ENCODE measurements at places on chromosomes 7 and 10.

DNA sequence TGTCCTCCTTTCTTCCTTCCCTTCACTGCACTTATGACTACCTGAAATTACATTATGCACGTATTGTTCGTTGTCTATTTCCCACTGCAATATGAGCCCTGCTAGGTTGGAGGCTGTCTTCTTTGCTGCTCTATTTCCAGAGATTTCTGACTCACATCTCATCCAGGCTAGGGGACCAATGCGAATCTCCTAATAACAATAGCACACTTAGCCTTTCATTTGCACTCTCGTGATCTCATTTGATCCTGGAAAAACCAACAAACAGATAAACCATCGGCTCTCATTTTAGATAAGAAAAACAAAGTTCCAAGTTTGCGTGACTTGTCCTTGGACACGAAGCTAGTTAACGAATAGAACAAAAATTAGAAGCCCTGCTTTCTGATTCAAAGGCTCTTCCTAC is 1.4 kb downstream of the ZNF438 start:
- no peak for DNase-seq

- DNase-seq = no peak
Observed at GRCh38 chr7:158778471-158778870, 50.8 kb downstream of the ESYT2 start.

DNA sequence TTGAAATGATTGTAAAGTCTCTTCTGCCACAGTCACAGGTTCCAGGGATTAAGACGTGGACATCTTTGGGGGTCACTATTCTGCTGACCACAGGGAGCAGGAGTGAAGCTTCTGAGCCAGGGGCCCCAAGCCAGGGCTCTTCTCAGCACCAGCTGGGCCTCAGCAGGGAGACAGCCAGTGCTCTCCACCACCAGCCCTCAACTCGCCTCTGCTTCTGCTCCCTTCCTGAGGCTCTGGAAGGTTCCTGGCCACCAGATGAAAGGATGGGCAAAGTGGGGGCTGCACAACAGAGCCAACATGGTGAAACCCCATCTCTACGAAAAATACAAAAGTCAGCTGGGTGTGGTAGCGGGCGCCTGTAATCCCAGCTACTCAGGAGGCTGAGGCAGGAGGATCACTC is 11.2 kb upstream of the CRYGN start:
- no peak for DNase-seq

DNA sequence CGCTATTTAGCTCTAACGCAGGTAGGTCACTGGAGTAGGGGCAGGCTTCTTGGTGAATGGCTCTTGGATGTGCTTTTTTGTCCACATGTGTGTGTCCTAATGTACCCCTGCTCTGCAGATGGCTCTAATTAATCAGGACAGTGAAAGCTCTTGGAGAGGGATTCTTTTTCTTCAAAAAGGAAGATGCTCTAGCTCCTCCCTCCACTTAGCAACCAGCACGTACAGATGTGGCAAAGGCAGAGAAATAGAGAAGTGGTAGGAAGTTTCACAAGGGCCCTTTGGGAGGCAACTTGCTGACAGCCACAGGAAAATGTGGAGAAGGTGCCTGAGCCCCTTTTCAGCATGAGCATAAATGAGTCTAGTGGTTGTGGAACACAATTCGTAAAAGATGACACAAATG is 221.7 kb downstream of the PLXNA4 start:
- DNase-seq = no peak

- no peak for DNase-seq
Observed at GRCh38 chr7:139627831-139628230, 104.3 kb downstream of the CLEC2L start.

DNA sequence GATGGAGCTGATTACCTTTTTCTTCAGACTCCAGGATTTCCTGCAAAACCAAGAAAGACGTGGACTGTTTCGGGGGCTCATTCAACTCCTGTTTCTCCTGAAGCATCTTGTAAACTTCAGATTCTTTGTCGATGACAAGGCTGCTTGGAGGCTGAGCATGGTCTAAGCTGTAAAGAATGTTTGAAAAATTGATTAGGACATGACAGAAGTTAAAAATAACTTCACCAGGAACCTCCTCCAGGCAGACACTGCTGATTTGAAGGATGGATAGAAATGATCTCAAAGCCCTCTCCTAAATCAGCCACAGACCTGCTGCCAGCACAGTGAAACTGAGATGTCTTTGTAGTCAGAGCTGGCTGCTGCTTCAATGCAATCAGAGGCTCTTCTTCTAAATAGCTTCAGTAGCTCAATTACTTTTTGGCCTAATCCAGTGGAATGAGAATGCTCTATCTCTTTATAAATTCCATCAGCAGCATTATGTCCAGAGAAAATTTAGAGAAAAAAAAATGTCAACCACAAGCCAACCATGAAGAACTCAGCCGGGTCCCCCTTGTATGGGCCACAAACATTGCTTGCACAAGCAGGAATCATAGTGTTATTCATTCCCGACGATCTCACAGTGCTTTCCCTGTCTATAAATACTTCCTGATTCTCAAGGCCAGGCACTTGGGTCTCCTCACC is 43.5 kb downstream of the PDLIM1 start:
- no peak for DNase-seq

GRCh38 chr7:45682358-45682735 is 108.2 kb downstream of the ADCY1 start:
- DNase-seq = no peak
